Stimulated activated CD4-positive, alpha-beta T cell treated with anti-CD3 and anti-CD28 coated beads, Interleukin-1b, Interleukin-23, amount 100 ng/mL, for 48 hours (primary cell): ENCODE measurements at places on chromosomes 4 and X.

- DNase-seq = no peak
Observed at GRCh38 chrX:135522878-135523693, 2.6 kb downstream of the INTS6L start.

DNA sequence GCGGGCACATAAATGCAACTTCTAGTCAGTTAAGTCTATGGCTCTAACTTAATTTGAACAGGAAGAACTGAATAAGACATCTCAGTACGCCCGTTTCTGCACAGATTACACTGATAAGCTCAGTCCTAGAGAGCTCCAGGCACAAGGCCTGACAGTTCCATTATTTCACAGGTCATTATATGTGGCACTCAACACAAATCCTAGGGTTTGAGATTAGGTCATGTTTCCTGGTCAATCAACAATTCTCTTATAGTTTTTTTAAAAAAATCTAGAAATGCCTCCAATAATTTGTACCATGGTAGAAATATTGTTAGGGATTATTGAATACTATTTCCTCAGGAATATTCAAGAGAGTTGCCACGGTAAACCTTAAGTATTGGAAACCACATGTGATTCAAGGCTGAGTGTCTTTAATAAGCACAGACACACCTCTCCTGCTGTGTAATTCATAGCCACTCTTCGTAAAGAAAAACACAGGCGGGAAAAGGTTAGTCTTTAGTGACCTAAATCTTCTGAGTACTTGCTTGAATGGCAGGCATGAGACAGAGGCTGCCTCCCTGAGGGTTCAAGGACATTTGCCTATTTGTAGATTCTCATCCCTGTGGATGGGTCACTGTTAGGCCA is 342.9 kb upstream of the ADGRL3 start:
- no peak for DNase-seq

DNA sequence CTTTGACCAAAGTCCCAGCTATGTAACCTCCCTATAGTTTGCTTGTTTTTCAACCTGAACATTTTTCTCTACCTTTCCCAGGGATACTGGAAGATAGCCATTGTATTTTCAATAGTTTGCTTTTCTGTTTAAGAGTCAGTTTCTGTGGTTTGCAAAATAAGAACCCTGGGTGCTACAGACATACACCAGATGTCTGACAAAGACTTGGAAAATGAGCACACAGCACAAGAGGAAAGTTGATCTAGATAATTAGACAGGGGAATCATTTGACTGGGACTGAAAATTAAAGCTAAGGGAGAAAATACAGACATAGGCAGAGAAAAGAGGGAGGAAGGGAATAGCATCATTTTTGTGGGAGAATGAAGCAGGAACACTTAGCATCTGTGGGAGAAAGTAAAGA is 218.3 kb upstream of the CNKSR2 start:
- DNase-seq = no peak

- no peak for DNase-seq
Observed at GRCh38 chrX:106036716-106037115, 1.8 kb downstream of the SERPINA7 start.

- DNase-seq = no peak
Observed at GRCh38 chr4:127967141-127967775, 2.1 kb downstream of the ABHD18 start.

- DNase-seq = peak; percentile 13
Observed at GRCh38 chr4:24686866-24687692, 102.7 kb upstream of the DHX15 start.

- DNase-seq = no peak
Observed at GRCh38 chr4:6071959-6072720, 53.9 kb upstream of the C4orf50 start.

DNA sequence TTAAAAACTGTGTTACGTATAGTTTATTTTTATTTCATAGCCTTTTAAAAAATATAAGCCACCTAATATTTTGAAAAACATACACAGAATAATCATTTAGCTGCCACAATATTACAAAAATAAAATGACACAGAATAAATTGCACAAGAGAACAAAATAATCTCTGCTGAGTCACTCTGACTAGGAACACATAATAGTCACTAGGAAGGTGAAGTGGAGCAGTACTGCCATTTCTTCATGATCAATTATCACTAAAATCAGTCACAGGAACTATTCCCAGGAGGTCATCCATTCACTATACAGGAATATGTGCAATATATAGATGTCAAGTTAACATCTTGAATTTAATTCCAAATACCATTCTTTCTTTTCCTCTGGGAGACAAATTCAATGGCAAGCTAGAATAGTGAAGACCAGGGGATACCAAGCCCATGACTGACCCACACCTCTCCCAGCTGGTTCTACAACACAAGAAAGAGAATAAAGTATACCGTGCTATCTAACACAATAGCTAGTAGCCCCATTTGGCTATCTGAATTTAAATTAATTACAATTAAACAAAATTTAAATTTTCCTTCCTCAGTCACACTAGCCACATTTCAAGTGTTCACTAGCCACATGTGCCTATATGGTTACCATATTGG is 5.9 kb downstream of the SMIM43 start:
- DNase-seq = no peak

DNA sequence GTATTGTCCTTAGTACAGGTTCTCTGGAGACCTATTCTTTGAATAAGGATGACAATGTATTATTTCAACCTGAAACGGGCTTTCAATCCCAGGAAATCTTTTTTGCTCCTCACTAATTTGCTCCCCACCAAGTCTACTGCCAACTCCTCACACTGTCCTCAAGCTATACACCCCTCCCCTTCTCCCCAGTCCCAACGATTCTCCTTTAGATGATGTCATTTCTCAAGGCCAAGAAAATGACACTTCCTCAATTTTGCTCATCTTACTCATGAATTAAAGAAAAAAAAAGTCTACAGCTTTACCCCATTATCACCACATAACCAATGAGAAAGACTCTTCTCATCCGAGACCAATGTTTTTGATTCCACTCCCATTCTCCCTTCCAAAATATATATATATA is 20.6 kb downstream of the AP1S2 start:
- DNase-seq = no peak

- no peak for DNase-seq
Observed at GRCh38 chrX:103847174-103847870, 15.3 kb upstream of the RAB9B start.

DNA sequence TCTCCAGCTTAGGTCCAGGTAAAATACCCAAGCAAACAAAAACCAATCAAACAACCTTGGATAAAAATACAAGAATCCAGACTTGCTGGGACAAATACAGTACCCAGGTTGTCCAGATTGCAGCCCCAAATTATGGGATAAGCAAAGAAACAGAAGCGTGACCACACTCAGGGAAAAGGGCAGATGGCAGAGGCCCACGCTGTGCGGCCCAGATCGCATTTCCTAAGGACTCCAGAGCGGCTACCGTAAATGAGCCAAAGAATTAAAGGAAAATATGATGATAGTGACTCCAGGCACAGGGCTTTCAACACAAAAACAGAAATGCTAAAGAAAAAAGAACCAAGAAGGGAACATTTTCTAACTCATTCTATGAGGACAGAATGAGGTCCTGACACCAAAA is 50.3 kb downstream of the FGFRL1 start:
- no peak for DNase-seq

DNA sequence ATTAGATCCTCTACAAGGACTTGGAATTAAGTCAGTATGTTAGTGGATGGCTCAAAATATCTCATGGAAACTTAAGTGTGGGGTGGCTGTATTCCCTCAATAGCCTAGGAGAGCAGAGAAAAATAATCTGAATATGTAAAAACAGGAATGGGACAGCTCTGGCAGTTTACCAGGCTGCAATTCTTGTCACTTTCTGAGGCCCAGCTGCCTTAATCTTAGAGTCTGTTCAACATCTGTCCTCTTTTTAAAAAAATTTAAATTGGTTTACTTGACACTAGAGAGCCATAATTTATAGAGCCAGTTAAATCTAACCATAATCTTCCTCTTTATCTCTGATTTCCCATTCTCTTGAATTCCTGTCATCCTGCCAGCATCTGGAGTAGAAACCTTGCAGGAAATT is 109.2 kb upstream of the CXCL13 start:
- no peak for DNase-seq

DNA sequence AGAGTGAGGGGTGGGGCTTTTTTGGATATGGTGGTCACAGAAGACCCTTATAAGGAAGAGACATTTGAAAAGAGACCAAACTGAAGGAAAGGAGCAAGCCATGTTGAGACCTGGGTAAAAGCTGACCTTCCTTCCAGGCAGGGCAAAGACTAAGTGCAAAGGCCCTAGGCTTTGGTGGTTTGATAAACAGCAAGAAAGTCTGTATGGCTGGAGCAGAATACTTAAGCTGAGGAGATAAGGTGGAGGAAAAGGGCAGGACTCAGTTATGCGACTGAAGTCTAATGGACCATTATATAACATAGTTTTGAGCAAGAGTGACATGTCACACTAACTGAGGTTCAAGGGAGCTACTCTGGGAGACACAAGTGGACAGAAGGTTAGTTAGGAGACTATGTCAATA is 20.0 kb downstream of the SH3RF1 start:
- DNase-seq = no peak

DNA sequence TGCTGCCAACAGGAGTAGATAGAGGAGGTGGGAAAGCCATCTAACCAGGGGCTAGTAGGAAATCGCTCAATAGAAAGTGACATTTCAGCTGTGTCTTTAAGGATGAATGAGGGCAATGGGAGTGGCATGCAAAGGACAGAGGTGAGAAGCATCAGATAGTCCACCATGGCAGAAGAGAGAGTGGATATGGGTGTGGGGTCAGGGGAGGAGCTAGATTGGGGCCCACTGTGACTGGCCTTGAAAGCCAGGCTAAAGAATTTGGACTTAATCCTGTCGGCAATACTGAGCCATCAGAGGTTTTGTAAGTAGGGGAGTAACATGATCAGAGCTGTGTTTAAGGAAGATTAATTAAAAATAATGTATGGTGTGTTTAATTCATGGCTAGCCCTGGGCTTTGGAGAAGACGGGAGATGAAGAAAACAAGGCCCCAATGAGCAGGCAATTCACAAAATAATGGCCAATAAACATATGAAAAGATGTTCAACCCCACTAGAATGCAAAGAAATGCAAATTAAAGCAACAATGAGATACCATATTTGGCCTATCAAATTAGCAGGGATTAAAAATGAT is 98.1 kb upstream of the PJA1 start:
- no peak for DNase-seq

- DNase-seq = no peak
Observed at GRCh38 chr4:26140150-26140898, 180.5 kb upstream of the RBPJ start.

GRCh38 chr4:141833209-141833608 is 196.8 kb downstream of the IL15 start:
- no peak for DNase-seq
